ENCODE measurements at places on chromosomes 5 and 9.

- no peak for DNase-seq
Observed at GRCh38 chr9:119998614-119999013, 581.4 kb downstream of the CDK5RAP2 start.

GRCh38 chr9:79801459-79801858, 229.7 kb downstream of the TLE4 start:
- no peak for DNase-seq

DNA sequence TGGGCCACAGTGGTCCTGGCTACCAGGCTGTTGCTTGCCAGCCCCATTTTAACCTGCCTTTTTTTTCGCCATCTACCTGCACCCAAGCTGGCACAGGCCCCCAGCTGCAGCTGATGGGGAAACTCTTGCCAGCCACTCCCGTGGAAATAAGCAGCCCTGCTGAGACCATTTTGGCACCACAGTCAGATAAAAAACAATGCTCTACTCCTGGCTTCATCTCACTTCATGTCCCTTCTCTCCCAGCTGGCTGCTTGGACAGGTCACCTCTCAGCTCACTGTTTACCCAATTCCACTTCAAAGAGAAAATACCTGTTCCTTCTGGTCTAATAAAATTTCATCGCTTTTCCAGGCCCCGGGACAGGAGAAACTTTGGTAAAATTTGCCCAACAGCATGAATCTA, 322.6 kb upstream of the SLC30A5 start:
- no peak for DNase-seq

- no peak for DNase-seq
Observed at GRCh38 chr9:84303061-84303460, 37.5 kb downstream of the SLC28A3 start.

- DNase-seq: no peak
Observed at GRCh38 chr9:111037708-111038330, 451 bp downstream of the LPAR1 start.

DNA sequence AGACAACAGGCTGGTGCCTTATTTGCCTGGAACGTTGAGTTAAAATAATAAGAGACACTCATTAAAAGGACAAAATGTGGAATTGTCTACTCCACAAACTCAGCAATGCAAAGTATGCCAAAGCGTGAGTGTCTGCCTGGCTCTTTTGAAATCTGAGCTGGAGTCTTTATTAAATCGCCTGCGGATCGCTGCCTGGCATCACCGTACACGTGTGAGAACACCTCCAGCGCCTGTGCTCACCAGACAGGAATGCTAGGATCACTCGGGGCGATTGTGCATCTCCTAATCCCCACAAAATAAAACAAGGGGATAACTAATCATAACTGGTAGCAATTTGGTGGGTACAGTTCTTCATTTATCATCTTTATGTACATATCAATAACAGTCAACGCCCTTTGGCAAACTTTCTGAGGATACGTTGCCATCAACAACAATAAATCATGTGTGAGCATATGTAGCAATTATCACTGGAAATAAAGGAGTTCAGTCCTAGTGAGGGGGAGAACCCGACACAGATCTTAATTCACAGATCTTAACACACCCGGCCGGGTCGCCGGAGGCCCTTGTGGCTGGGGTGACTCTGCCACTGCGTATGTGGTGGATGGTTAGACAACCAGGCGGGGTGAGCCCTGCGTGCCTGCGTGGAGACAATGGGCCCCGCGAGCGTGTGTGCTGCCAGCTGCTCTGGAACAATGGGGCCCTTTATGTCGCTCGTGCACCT, 284.9 kb upstream of the IRX1 start:
- peak; percentile 70 for DNase-seq

DNA sequence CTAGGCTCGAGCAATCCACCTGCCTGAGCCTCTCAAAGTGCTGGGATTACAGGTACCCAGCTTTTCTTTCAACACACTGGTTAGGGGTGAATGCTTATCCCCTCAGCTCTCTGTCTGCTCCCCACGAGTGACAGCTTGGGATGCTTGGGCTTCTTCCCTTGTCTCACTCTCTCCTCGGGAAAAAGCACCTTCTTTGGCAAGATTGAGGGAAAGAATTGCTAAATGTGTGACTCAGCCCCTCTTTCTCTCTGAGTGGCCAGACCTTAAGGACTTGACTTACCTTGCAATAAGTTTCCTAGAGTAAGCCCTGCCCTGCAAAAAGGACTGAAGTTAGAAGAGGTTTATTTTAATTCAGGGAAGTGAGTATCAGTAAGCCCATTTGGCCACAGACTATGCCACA, 68.1 kb upstream of the ERBIN start:
- DNase-seq: no peak
